T-helper 17 cell (primary cell): ENCODE measurements at places on chromosomes 12 and 14. TPM values are rescaled to one million over a fixed set of nuclear protein-coding genes. Genes with fewer than 3 reads are reported as not detected.

Gene SPRING1
- total RNA-seq = 18.5 TPM

Gene WNT1
- total RNA-seq = 2.3 TPM

Gene CLEC4D
- 0.22 TPM for total RNA-seq

Gene DMAC2L
- total RNA-seq = 12.0 TPM

Gene BDKRB2
- not detected for total RNA-seq

Gene KLRF2
- total RNA-seq = not detected

Gene CRADD
- 14.4 TPM for total RNA-seq

Gene DIO3
- total RNA-seq = not detected

Gene PTPRO
- 1.1 TPM for total RNA-seq

Gene FGF23
- total RNA-seq = not detected

Gene NYNRIN
- total RNA-seq = 0.22 TPM

Gene FAM222A
- 2.0 TPM for total RNA-seq

Gene HCAR3
- total RNA-seq = 0.39 TPM

Gene JAG2
- total RNA-seq = 0.55 TPM
